ENCODE measurements at places on chromosomes 16 and 17.

DNA sequence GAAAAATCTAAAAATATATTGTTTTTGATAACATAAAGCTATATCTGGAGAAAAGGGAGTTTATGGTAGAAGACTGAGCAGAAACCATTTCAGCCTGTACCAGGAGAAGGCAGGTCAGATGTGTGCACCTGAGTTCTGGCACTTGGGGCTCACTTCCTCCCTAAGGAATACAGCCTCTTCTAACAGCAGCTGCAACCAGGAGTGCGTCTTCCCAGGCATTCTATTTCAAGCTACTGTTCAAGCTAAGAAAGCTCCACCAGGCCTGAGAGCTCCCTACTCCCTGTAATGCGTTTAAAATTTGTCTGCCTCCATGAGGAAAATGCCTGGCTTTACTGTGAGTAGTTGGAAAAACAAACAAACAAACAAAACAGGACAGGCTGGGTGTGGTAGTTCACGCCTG, 96.1 kb downstream of the ZNF778 start:
- DNase-seq = no peak

GRCh38 chr17:42188749-42189650, 3.7 kb upstream of the HCRT start:
- no peak for DNase-seq

DNA sequence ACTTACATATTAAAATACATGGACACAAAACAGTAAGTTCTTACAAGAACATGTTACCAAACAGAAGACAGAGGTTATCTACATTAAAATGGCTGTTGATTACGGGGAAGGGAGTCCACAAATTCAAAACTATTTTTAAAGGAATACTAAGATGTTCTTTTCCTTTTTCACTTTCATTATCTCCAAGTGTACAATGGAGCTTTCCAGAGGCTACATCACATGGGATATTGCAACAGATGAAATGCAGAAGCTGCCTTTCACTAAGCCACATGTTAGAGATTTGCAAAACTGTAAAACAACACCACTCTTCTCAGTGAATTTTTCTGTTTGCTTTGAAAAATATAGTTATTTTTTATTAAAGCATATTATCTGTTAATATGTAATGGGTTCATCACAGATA, 53.6 kb downstream of the XPO6 start:
- DNase-seq = no peak

DNA sequence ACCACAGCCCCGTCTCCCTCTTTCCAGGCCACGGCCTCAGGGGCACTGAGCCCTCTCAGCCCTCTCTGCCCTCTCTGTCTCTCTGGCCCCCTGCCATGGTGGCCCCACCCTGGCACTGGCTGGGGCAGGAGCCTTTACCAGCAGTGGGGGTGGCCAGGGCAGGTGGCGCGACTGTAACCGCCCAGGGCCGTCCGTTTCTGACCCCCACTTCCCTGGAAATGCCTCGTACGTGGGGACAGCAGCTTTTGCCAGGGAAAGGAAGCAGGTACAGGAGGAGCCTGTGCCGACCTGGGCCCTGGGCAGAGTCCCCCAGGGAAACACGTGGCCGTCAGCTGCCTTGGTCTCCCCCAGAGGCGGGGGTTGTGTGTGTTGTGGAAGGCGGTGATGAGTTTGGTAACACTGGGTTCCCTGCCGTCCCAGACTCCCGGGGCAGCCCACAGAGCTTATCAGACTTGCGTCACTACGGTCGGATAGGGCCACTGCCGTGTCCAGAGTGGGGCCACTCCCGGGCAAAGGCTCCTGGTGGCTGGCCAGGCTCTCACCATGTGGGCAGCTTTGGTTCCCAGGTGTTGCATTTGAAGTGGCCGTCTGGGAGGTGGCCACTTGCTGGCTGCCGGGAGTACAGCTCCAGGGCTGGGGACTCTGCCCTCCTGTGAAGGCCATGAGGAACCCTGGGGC, 249.3 kb upstream of the CIBAR2 start:
- DNase-seq = no peak

DNA sequence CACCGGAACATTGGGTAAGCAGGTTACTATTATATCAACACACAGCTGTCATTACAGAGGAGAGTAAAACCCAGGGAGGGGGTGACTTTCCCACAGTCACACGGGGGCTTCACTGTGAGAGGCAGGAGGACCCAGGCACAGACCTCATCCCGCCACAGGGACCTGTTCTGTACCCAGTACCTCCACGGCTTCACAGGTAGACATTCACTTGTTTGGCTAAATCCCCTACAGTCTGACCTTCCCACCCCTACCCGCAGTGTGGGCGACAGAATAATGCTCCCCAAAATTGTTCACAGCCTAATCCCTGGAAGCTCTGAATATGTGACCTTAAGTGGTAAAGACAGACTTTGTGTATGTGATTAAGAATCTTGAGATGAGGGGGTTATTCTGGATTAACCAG, 16.5 kb downstream of the LITAF start:
- DNase-seq = no peak

DNA sequence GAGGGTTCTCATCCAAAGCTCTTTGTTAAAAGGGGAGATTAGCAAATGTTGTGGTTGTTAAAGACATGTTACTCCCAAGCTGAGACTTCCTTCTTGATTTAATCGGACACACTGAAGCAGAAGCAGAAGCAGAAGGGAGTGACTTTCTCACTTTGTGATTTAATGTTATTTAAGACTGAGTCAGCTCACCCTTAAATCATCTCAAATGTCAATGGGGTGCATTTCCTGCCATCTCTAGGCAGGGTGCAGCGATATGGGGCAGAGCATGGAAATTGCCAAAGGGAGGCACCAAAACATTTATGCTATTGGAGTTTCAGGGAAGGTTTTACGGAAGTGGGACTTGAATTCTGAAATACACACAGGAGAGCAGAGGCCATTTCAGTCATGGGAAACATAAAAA, 283.6 kb downstream of the ABCC12 start:
- DNase-seq = no peak

DNA sequence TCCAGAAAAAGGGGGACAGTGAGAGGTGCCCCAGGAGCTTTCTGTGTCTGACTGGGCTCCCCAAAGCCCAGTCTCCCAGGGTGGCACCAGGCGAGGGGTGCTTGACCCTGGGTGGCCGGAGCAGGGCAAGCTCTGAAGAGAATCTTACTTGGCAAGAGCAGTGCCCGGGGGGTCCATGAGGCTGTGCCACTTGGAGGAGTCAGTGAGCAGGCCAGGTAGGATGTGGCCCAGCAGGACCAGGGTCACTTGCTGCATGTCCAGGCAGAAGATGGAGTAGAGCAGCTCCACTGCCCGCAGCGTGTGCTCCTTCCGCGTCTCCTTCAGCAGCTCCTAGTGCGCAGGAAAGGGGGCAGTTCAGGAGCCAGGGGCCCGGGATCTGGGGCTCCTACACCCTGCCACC, 7.3 kb downstream of the CSF3 start:
- no peak for DNase-seq

DNA sequence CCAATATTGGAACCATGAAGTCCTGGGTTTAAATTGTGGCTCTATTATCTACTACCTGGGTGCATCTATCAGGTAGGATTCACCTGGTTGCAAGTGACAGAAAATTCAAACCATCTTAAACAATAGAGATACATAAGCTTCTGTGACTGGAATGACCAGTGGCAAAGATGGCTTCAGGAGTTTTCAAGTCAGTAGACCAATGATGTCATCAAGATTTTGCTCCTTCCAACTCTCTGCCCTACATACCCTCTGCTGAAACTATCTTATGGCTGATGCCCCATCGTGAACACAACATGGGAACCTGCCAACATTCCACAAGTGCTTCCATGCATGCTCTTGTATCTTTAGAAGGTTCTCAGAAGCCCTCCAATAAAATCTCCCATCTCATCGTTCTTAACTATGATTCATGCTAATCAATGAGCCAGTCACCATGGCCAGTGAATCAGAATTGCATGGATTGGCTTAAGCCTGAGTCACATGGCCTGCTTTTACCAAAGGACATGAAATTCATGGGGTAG, 180.9 kb downstream of the GRIN2A start:
- DNase-seq = no peak

GRCh38 chr16:52773026-52773425, 226.1 kb upstream of the TOX3 start:
- DNase-seq = no peak

DNA sequence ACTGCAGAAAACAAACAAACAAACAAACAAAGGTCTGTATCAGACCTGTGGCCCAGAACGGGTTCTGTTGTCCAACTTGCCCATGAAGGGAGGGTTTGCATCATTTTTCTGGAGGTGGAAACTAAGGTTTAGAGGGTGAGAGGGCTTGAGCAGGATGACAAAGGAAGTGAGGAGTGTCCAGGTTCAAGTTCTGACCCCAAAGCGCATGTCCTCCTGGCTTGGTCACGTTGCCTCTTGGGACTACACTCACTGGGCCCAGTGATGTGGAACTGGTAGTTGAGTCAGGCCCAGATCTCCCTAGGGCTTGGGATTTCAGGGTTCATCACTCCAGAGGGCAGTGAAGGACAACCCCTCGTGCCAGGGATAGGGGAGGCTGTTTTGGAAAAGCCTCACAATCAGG, 1.8 kb downstream of the SREBF1 start:
- no peak for DNase-seq

DNA sequence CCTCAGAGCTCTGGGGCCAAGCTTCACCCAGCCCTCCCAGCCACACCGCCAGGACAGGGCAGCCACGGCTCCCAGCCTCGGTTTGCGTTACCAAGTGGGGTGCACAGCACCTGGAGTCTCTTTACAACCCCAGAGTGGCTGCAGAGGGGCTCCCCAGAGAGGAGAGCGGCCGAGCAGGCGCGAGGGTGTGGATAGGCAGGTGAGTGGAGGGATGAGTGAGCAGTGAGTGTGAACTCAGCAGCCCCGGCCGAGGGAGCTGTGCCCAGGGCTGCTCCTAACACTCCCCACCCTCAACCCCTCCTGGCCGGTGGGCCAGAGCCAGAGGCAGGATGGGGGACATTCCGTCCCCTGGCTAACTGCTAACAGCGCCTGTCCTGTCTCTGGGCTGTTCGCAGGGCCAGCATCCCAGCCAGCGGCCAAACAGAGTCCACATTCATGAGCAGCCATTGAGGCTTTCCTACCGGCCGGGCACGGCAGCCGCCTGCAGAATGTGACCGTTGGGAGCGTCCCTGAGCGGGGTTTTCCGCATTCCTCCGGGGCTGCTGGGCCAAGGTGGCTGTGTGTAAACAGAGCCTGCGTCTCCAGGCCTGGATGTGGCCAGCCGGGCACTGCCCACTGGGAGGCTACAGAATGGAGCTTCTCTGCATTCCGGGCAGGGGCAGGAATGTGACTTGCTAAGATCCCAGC, 5.3 kb downstream of the ZNF469 start:
- no peak for DNase-seq

DNA sequence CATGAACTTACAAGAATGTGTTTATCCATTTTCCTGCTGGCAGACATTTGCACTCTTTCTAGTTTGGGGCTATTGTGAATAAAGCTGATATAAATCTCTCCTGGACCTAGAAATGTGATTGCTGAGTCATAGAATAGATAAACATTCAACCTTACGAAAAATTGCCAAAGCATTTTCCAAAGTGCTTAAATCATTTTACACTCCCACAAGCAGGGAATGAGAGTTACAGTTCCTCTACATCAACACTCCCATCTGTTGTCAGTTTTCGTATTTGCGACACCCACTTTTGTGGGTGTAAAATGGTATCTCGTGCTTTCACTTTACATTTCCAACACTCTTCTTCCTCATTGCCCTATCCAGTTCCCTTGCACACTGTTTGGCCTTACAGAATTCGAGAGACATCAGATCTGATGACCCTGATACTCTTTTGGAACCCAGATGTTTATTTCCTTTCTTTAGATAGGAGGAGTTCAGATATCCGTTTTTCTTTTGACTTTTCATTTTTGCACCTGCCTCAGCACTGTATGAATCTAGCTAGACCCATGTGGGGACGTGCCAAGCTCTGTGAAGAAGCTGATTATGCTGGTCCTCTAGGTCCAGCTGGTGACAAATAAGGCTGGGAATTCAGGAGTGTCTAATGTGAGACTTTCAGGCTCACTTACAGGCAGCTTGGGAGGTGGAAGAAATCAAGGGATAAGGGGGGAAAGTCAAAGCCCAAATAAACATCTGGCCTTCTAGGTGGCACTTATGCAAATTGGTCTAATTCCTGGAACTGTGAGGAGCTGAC, 14.0 kb downstream of the SOX9 start:
- DNase-seq = no peak

GRCh38 chr17:30824356-30825145, at the start of gene CRLF3:
Gene CRLF3, minus strand, starts transcription at chr17:30824692. Its CDS starts 41 bp downstream, at chr17:30824651.
- peak; percentile 84 for DNase-seq

GRCh38 chr17:76296186-76296585, 11.9 kb downstream of the QRICH2 start:
- no peak for DNase-seq

DNA sequence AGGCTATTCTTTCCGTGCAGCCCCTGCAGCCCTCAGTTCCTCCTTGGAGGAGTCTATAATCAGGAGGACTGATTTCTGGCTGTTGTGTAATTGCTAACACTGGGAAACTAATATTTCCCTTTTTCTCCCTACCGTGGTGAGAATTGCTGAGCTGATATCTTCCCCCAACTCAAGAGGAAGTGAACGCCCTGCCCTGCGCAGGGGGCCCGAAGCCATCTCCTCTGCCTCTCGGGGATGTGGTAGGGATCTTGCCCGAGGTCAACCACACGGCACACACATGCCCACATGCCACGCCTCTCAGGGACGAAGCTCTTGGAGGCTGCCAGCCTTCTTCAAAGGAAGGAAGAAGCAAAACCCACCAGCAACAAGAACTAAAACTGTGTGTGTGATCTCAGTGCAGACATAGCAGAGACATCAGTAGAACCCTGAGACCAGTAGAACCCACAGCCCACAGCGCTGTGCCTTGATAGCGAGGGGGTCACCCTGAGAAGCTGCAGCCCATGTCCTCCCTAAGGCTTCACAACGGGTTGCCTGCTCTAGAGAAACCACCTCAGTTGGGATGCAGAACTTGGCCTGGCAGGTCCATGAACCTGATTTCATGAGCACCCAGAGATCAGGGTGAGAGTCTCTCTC, 8.9 kb upstream of the ULK2 start:
- DNase-seq = no peak

DNA sequence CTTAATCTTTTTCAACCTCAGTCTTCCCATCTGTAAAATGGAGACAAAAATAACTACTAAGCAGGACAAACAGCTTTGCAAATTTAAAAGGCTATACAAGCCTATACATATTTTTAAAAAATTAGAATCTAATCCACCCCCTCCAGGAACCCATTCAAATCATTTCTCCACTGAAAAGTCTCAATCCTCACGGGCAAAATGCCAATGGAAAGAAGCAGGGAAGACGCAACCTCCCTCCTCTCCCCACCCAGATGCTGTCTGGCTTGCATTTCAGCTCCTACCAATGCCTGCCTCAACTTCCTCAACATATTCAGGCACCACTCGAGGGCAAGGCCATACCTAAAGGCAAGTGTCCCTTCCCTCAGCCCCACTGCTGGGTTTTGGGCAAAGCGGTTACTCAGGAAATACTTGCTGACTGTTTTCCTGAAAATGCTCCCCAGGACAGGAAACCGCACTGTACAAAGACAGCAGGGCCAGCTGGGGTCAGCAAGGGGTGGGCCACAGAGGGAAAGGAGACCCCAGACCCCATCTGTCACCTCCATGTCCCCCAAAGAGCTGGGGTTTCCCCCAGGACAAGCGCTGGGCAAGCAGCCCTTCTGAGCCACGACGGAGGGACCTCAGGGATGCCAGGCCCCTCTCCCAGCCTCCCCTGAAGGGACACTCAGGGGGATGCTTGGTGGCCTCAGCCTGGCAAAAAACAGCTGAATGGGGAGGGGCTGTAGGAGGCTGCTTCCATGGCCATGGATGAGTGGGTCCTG, 47.7 kb upstream of the DOC2B start:
- DNase-seq = no peak

- DNase-seq = no peak
These were observed 167.4 kb upstream of the CACNG3 start for GRCh38 chr16:24088767-24089166.

- DNase-seq = no peak
These were observed 20.1 kb upstream of the DLX3 start for GRCh38 chr17:50015146-50015545.

All from activated CD8-positive, alpha-beta memory T cell treated with anti-CD3 and anti-CD28 coated beads for 1 hour (primary cell).